Omental fat pad (tissue), 4 donors: ENCODE measurements at places on chromosomes 12 and 14. TPM values are rescaled to one million over a fixed set of nuclear protein-coding genes. Genes with fewer than 3 reads are reported as not detected.

DCN gene
- total RNA-seq, result 753 TPM

TSPAN19 gene
- not detected for total RNA-seq

ARHGEF40 gene
- 30.0 TPM for total RNA-seq

DNA sequence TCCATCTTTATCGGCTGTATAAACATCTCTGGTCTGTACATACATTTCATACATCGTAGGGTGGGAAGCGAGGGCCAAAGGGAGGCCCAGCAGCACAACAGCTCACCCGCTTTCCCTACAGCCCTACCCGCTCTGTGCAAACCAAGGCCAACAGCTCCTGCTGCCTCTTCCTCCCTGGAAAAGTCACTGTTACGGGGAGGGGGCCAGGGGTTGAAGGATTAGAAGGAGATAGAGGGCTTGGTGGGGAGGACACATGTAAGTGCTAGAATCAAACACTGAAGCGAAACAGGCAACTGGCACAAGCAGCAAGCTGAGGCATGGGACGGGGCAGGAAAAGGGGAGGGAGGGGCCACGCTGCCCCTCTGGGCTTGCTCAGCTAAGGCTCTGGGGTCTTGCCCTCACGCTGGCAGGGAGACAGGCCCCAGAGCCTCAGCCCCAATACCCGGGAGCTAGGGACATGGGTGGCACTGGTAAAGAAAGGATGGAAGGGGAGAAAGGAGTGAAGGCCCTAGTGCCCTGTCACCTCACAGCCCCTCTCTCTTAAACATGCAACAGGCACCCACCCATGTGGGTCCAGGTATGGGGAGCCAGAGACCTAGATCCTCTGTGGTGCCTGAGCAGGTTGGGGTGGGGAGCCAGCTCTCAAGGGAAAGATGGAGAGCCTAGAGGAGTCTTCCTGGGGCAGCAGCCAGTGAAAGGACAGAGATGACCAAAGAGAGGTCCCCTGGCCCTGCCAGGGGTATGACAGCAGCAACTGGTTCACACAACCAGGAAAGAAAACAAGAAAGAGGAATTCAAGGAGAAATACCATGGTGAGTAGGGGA is 14.4 kb downstream of the SPRYD3 start:
- DNase-seq, result no peak

GRCh38 chr12:31246470-31246850 is 79.5 kb downstream of the SINHCAF start:
- no peak for DNase-seq

DNA sequence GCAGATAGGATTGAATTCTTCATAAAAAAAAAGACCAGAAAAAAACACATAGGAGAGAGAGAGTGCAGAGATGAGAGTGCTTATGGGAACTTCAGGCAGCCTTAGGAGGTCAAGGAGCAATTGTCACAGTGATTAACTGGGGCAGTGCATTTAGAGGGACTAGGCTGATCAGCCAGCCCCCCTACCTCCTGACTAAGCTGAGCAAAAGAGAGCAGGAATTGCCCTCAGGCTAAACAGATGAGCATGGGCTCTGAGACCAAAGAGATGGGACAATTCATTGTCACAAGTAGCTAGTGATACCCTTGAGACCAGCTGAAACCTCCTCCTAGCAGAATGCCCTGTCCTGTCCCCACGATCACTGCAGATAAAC is 124.0 kb downstream of the BTG1 start:
- DNase-seq, result no peak
